Spinal cord (tissue), 10 donors: ENCODE measurements at places on chromosomes 3 and 15.
A peak's percentile ranks its signal among the peaks of the same experiment; 100 is the strongest.

GRCh38 chr3:62241279-62241678 lies 132.1 kb downstream of the FEZF2 start:
- DNase-seq: peak; percentile 84

DNA sequence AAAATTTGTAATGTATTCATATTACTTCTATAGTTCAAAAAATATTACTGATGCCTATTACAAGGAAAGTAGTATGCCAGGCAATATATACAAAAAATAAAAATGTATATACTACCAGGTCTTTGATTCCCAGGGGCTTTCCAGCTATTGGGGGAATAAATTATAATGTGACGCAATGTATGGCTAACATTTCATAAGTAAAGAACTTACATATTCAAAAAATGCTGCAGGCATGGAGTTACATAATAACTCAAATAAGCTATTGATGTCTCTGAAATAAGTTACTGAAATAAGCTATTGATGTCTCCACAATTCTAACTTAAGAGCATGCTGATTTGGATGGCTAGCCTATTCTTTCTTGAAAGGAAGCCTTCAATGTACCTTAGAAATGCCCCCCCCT lies 30.2 kb downstream of the MCCC1 start:
- DNase-seq: no peak

DNA sequence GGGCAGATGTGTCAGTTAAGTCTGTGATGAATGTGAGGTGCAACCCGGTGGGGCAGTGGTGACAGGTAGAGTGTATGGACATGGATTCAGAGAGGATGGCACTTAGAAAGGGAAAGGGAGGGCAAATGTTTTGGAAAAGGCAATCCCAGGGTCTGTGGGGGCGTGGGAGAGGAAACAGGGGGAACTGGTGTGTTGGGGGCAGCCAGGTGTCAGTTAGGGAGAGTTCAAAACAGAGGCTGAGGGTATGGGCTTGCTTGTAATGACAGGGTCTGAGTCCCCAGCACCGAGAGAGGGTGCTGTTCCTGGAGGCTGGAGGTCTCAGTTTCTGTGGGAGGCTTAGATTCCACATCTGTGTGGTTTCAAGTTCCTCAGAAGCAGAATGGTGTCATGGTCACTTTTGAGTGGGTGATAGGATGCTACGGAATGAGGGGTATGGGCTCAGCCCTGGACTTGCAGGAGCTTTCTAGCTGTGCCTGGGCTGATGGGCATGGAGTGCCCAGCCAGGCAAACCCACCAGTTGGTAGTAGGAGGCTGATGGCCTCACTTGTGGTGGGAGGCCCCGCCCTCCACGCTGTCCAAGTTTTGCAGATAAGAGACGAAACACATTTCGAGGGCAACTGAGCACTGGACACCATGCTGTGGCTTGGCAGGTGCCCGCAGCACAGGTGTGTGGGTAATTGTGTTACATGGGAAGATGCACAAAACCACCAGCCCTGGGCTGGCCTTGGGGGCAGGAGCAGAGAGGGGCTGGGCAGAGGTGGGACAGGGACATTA lies 209.4 kb downstream of the RPLP1 start:
- no peak for DNase-seq

DNA sequence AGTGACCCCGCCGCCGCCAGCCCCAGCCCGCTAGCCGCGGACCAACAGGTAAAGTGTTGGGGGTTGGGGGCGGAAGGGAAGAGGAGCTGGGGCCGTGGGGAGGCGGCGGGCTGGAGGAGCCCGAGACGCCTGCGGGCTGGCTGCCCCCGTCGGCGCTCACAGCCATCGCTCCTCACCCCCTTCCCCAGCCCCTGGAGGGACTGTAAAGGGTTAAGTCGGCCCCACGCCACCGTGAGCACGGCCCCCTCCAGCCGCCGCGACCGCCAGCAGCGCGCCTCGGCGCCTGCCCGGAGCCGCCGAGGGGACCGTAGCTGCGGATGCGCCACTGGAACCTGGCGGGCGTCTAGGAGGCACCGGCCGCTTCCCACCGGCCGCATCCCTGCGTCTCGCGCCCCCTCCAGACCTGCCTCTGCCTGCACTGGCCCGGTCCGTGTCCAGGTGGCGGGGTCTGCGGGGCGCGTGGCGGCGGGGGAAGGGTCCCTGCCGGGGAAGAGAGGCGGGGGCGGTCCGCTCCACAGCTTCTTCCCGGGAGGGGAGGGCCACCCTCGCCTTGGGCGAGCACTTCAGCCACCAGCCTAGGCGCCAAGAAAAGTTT lies 522 bp downstream of the MED12L start:
- peak; percentile 76 for DNase-seq

DNA sequence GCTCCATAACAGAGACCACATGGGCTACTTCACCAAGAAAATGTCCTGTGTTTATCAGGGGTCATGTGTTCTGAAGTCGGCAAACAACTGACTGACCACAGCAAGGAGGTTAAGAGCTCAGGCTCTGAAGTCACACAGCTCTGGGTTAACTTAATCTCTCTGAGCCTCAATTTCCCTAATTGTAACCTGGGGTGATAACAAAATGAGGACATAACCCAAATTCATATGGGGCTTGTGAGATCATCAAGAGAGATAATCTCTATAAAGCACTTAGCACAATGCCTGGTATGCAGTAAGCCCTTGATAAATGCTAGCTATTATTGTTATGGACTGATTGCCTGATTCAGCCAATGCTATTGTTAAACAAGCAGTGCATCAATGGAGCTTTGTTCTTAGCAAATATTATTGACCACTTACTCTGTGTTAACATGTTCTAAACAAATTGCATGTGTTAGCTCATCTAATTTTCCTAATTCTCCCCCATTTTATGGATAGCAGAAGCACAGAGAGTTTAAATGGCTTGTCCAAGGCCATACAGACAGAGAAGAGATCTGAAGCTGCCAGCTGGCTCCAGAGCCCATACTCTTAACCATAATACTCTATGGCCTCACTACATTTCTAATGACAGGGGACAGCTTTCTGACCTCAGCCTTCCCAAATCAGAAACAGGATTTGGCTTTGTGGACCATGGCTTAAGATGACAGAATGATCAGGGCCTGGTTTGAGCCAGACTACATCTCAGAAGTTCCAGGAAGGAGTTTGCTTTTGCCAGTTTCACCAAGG lies 78.3 kb downstream of the SHQ1 start:
- DNase-seq: no peak

GRCh38 chr15:99135194-99135593 lies 30.3 kb downstream of the SYNM start:
- DNase-seq: no peak

DNA sequence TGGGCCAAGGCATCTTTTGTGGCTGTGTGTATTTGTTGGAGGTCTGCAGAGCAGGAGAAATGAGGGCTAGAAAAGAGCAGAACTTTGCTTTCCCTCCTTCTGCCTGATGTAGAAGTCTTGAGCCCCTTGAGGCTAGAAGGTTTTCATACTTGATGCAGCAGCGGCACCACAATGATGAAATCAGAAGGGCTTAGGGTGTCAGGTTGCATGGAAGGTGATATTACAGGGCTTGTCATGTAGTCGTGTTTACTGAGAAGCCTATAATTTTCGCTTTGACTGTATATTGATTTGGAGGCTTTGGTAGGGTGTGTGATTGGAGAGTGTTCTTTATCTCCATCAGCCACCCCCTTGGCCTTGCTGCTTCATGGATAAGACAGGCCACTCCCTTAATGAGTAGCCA lies 339.8 kb downstream of the THSD4 start:
- no peak for DNase-seq

DNA sequence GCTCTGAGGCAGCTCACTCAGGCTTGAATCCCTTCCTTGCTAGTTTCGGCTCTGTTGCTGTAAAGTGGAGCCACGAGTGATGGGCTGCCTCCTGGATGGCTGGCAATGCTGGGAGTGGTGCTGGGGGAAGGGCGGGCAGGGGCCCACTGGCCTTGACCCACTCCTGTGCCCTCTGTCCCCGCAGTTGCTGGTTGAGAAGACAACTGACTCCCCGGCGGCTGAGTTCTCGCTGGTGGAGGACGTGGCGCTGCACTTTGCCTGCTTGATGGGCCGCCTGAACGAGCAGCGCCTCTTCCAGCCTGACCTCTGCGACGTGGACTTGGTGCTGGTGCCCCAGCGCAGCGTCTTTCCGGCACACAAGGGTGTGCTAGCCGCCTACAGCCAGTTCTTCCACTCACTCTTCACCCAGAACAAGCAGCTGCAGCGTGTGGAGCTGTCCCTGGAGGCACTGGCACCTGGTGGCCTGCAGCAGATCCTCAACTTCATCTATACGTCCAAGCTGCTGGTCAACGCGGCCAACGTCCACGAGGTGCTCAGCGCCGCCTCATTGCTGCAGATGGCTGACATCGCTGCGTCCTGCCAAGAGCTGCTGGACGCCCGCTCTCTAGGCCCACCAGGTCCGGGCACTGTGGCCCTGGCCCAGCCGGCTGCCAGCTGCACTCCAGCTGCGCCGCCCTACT lies 4.7 kb downstream of the ZBTB47 start:
- DNase-seq: no peak

DNA sequence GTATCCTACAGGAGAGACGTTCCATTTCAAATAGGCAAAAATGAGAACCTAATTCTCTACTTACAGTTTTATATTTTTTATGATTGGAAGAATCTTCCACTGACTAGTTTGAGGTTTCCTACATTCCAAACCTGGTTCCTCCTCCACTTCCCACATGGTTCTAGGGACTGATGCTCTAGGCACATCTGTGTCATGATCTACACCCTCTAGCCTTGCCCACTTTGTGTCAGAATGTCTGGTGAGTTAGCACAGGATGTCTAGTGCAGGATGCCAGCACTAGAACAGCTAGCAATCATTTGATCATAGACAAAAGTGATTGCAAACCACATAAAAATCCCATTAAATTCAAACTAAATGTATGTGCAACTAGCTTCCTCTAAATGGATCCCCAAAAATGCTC lies 26.7 kb upstream of the FILIP1L start:
- no peak for DNase-seq

DNA sequence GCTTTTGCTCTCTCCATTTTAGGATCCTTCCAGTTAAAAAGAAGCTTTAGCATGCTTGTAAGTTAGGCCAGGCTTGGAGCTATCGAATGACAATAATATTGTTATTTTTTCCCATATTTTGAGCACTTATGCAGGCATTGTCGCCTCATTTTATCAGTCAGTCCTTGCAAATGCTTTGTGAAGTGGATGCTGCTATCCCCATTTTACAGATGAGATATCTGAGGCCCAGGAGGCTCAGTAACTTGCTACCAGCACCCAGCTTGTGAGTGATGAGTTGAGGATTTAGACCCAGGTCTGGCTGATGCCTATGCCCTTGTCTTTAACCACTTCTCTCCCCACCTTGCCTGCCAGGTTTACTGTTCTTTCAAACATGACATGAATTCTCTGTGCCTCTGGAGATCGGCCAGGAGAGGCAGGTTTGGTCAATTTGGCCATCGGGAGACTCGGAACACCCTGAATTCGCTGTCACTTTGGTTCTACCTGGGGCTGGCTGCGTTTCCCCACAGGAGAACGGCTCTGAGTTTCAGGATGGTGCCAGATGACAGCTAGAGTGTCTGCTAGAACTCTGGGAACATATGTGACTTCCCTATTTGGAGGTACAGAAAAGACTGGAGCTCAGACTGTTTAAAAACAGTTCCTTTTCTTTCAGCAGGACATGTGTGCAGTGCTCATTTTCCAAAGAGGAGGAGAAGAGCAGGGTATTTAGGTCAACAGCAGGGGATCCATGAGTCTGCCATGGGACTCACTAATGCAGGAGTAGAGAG lies 25.5 kb upstream of the ZNF710 start:
- no peak for DNase-seq

GRCh38 chr3:156614642-156615511 lies 59.5 kb upstream of the TIPARP start:
- no peak for DNase-seq

GRCh38 chr3:15681668-15682067 lies 80.1 kb downstream of the BTD start:
- DNase-seq: no peak

- DNase-seq: no peak
These were observed 891 bp upstream of the DMXL2 start for GRCh38 chr15:51623386-51623938.

DNA sequence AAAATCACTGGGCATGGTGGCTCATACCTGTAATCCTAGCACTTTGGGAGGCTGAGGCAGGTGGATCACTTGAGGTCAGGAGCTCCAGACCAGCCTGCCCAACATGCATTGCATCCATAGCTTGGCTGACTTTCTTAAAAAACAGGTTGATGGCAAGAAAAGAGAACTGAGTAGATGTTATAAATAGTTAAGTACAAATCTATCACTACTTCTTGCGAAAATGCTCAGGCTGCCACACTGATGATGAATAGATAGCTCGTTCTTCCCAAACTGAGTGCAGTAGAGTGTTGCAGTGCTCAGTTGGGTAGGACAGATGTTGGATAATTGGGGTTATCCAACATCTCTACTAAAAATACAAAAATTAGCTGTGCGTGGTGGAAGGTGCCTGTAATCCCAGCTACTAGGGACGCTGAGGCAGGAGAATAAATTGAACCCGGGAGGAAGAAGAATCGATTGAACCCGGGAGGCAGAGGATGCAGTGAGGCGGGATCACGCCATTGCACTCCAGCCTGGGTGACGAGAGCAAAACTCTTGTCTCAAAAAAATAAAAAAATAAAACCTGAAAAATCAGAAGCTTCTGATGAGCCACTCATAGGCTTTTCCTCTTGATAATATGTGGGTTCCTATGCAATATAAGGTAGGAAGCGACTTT lies 1.2 kb downstream of the BTLA start:
- DNase-seq: no peak

DNA sequence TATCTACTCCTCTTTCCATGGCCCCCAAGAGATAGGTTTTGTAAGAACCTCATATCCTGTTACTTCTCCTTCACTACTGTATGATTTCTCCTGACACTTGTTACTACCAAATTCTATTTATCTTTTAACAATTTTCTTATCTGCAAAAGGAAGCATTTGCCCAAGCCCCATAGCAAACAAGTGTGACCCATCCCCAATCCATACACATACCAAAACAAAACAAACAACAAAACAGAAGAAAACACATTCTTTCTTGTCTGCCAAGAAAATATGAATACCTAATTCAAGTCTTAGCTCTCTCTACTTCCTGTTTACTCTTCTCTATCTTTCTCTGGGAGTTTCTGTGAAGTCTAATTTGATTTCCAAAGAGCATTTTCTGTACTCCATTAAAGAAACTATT lies 39.0 kb upstream of the AADAC start:
- no peak for DNase-seq

DNA sequence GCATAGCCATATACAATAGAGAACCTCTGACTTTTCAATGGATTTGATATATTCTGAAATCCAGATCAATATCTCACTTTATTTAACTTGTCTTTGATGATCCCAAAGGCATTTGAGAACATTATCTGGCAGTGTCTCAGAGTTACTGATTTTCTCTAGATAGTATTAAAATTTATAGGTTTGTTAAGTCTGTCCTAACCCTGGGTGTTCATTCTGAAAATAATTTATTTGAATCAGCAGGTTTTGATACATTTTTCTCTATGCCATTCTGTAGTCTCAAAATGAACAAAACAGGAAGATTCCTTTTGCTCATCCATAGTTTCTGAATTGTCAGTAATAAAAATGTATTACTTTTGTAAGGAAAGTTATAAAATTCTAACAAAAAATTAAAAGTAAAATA lies 14.3 kb downstream of the CCR8 start:
- no peak for DNase-seq

DNA sequence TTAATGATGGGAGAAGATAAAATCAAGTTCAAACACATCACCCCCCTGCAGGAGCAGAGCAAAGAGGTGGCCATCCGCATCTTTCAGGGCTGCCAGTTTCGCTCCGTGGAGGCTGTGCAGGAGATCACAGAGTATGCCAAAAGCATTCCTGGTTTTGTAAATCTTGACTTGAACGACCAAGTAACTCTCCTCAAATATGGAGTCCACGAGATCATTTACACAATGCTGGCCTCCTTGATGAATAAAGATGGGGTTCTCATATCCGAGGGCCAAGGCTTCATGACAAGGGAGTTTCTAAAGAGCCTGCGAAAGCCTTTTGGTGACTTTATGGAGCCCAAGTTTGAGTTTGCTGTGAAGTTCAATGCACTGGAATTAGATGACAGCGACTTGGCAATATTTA lies 67.5 kb upstream of the TSEN2 start:
- DNase-seq: no peak
